Choroid plexus epithelial cell (primary cell): ENCODE measurements at places on chromosomes 1 and 21.

GRCh38 chr1:2466270-2466665, 9.8 kb upstream of the PLCH2 start:
- no peak for DNase-seq

- peak; percentile 16 for DNase-seq
Measured at GRCh38 chr1:200179126-200179780, 151.7 kb downstream of the NR5A2 start.

DNA sequence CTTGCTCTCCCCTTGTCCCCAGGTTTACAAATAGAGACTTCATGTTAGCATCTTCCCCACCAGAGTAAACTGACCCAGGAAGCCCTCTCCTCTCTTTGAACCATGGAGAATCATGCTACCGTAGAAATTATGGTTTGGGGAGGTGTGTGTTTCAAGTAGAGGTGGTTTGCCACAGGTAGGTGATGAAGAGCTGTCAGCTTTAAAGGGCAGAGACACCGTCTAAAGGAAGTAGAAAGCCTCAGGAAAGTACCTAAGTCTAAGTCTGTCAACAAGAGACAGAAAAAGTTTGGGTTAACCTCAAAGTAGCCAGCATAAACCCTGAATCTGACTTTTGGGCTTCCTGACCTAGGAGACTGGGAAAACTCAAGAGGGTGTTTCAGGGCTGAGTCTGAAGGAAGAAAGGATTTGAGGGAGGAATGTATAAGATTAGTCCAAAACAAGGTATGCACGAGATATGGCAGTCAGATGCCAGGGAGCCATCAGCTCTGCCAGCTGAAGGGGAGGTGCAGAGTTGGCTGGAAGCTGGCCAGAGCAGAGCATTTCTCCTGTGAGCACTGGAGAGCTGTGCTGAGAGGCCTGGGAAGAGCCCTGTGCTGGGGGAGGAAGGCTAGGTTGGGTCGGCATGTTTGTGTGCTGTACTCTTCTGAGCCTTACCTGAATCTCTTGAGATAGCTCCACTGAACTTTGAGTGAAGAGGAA, 14.3 kb downstream of the ADAMTSL4 start:
- peak; percentile 51 for DNase-seq

DNA sequence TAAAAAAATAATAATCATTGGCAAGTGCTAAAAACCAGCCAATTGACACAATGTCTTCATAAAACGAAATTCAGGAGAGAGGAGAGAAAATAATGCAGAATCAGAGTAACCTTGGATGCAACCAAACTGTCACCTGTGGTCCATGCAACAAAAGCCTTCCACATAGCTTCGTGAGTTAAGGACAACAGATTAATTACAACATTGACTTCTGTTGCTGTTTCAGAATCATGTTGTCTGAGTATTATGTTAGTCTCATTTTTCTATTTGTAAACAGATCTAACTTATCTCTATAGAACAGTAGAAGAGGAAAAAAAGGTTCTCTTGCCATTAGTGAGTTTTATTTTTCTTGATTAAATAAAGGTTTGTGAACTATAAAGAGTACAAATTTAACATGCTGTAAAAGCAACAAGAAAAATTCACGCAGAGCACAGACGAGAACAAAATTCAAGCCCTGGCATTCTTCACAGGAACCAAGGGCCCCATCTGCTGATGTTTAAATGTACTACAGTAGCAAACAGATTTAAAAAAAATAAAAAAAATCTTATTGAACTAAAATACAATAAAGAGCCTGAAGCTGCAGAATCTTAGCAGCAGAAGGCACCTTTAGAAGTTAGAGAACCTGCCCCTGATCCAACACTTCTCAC, 381.1 kb upstream of the PKN2 start:
- peak; percentile 52 for DNase-seq

GRCh38 chr1:60573726-60574409, 500.3 kb upstream of the C1orf87 start:
- DNase-seq: peak; percentile 91

- DNase-seq: no peak
Measured at GRCh38 chr1:243270097-243270864, 14.4 kb downstream of the SDCCAG8 start.

GRCh38 chr1:7383671-7384520, 387.2 kb upstream of the VAMP3 start:
- DNase-seq: no peak

- no peak for DNase-seq
Measured at GRCh38 chr1:8430476-8430875, 112.6 kb downstream of the SLC45A1 start.

DNA sequence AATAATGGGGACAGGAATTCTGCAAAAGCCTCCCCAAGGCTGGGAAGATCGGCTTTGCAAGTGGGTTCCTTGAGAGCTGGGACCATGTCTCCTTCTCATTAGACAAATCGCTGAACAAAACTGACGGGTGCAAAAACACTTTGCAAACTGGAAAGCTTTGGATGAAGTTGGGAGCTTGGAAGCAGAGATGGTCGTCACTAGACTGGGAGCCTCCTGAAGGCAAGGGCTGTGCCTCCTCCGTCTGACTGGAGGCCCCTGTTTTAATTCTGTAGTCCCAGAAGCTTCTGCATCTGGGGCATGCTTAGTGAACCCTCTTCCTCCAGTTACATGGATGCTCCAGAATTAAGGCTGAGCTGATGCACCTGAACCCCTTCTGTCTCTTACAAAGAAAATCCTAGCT, 82.3 kb upstream of the IFFO2 start:
- no peak for DNase-seq

- peak; percentile 51 for DNase-seq
Measured at GRCh38 chr1:203669739-203670138, 43.1 kb downstream of the ATP2B4 start.

GRCh38 chr1:30588311-30589073, 134.9 kb downstream of the MATN1 start:
- no peak for DNase-seq

GRCh38 chr1:157993147-157993917, at the start of gene KIRREL1:
Gene KIRREL1, plus strand, starts transcription at chr1:157993645. Its CDS starts 32 bp downstream, at chr1:157993677.
- DNase-seq: peak; percentile 77

- no peak for DNase-seq
Measured at GRCh38 chr1:212013672-212014071, 21.7 kb downstream of the INTS7 start.

DNA sequence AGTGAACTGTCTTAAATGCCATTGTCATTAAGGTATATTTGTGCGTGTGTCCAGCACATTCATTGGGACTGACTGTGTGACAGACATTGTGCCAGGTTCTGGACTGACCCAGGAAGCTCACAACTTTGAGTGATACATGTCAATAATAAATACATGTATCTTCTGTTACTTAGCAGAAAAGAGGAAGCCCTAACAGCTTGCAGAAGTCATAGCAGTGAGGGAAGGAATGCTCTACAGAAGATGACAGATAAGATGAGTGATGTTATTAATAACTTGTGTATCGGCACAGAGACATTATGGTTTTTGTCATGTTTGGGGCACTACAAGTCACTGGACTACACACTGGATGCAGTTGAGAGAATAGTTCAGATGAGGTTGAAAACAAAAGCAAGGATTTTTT, 1.2 kb upstream of the SRSF11 start:
- DNase-seq: no peak
